Activated naive CD4-positive, alpha-beta T cell treated with anti-CD3 and anti-CD28 coated beads for 36 hours (primary cell): ENCODE measurements at places on chromosomes 2 and 18.

- no peak for DNase-seq
Measured at GRCh38 chr2:68870215-68870614, 982 bp downstream of the BMP10 start.

DNA sequence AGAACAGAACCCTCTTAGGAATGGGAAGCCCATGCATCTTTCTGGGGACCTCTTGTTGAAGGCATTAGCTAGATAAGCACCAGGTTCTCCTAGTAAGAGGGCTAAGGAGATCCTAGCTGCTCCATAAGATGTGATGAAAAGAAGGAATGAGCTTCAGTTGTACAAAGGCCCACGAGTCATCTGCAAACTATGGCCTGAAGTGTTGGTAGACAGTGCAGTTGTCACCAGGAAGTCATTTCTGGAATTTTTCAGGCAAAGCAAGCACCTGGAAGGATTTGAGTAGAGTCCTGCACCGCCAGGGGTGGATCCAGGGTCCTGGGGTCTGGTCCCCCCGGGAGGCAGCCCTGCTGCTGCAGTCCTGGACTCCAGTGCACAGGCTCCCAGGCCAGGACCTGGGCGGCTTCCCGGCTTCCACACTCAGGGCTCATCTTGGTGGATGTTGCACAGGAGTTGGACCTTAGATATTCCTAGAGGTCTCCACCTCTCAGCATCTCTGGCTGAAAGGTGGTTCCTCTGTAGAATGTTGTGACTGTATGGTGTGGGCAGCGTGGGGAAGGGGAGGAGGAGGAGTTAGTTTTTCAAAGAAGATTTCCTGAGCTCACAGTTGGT, 85.3 kb downstream of the LDLRAD4 start:
- DNase-seq: no peak

- no peak for DNase-seq
Measured at GRCh38 chr2:33670392-33670937, 71.4 kb upstream of the FAM98A start.

GRCh38 chr2:25619185-25619584, 54.2 kb downstream of the DTNB start:
- no peak for DNase-seq

DNA sequence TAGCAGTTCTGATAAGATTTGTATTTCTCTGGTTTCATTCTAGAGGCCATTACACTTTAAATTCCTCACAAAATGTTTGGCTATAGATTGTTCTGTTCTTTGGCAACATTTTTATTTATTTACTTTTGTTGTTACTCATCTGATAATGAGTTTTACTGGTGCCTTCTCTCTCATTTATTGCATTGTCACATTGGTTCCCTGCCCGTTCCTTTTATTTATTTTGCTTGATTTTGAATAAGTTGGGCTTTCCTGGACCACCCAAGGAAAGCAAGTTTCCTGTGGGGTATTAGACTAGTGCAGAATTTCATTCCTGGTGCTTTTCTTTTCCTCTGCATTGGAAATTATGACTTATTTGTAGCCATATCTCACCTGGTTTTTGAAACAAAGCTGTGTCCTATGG, 232.0 kb downstream of the SOCS6 start:
- no peak for DNase-seq

DNA sequence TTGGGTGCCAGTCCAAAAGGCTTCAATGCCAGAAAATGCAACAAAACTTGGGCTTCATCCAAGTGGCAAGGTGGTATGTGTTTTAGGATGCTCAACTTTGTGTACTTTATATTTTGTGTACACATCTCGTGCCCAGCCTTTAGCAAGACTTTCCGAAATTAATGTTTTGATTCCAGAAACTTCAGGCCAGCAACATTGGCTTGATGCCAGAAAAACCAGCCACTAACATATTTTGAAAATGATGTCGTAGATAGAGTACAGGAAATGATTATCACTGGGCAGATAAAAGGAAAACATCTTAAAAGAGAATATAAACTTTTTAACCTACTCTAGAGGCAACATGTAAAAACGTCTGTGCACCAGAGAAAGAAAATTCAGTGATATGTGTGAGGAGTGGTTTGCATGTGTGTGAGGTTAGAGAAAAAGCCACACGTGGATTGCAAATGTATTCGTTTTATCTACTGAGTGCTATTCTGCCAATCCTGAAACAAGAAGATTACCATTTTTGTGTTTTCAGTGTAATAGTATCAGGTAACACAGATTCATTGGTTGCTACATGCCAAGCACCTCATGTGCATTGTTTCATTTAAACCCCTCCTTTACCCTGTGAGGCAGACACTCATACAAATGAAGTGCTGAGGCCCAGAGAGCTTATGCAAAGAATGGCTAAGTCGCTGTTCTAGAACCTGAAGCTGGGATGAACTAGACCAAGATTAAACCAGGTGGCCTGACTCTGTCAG, 264.8 kb downstream of the C1D start:
- DNase-seq: no peak

DNA sequence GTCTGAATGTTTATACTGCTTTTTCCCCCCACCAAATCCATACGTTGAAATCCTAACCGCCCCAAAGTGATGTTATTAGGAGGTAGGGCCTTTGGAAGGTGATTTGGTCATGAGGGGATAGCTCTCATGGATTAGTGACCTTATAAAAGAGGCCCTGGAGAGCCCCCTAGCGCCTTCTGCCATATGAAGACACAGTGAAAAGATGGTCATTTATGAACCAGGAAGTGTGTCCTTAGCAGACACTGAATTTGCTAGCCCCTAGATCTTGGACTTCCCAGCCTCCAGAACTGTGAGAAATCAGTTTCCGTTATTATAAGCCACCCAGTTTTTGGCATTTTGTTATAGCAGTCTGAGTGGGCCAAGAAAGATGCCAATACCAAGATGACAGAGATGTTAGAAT, 7.2 kb upstream of the TSN start:
- peak; percentile 31 for DNase-seq

DNA sequence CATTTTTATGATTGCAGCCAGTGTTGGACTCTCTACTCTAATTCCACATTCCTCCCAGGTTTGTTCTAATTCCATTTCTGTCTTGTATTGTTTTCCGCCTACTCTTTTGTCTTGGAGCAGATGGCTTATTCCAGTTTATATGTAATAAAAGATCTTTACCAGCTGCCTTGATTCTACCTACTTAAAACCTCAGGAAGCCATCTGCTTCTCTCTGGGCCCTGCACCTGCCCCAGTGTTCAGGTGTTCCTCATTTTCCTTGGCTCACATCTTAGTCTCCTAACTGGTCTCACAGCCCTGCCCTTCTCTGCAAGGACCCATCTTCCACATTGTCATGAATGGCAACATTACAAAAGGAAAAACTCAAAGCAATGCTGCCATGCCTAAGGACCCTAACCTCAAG, 21.0 kb upstream of the IL37 start:
- DNase-seq: no peak

GRCh38 chr2:120927265-120927628, 191.6 kb downstream of the GLI2 start:
- no peak for DNase-seq

- DNase-seq: no peak
Measured at GRCh38 chr18:24006712-24007313, 7.7 kb upstream of the TTC39C start.

DNA sequence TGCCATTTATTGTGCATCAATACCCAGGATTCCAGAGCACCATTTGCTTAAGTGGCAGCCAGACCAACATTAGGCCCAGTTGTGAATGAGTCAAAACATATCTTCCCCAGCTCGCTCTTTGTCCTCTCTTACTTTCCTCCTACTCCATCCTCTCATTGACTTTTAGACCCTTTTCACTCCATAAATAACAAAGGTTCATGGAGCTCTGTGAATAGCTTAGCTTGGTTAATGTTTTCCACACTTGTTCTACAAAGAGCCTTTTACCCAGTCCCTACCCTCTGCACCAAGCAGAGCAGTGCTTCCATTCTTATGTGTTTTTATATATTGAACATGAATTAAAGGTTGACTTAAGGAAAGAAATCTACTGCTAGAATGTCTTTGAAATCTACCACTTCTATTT, 625.8 kb upstream of the FANCL start:
- DNase-seq: no peak

GRCh38 chr2:175147186-175147585, 20.8 kb downstream of the ATF2 start:
- no peak for DNase-seq

GRCh38 chr18:9537677-9538076, 62.4 kb downstream of the RALBP1 start:
- DNase-seq: no peak

GRCh38 chr2:234994438-234995321, 42.9 kb downstream of the SH3BP4 start:
- no peak for DNase-seq

DNA sequence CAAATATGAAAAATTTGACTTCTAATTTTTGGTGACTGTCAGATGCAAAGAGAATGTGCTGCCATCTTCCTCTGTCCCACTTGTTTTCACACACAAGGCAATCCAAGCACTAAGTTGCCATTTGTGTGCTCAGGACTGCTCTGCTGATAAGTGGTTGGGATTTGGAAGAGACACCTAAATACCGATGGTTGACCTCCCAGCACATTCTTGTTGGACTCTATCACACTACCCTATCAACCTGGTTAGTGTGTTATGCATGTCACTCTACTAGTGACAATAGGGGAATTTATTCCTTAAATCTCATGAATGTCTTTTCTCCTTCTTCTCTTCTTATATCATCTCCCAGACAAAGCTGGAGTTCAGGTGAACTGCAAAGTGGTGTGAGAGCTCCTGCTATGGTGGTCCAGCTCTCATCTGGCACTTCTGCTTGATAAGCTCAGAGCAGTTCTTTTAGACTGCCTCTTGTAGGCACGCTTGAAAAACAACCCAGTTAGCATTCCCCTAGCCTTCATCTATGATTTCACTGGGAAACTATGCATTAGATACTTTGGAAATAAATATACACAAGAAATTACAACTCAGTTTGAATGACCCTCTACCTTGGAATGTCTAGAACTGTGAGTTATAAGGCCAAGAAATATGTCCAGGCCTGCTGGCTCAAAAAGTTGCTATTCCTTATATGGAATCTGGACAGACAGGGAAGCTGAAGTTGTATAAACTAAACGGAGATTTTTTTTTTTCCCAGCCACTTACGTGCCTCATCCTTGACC, 404.8 kb downstream of the MEIS1 start:
- no peak for DNase-seq

GRCh38 chr2:3575534-3576262, 638 bp downstream of the RPS7 start:
- DNase-seq: peak; percentile 27

- DNase-seq: no peak
Measured at GRCh38 chr2:105384861-105385260, 14.0 kb downstream of the FHL2 start.

DNA sequence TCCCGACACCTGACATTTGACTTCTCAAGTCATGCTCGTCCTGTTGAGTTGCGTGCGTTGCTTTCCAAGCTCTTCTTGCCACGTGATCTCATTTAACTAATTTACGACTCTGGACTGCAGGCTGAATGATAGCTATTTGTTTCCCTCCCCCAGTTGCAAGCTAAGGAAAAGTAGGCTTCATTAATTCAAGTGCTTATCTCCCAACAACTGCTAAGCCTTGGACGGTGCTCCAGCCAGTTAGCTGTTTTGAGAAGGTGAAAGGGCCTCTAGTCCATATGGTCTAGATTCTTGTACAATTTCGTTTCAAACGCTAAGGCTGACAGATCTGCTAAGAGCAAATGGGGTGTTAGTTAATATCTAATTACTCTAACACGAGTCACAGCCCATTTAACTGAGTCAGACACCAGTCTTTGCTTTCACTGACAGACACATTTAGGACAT, 21.1 kb downstream of the GPR45 start:
- DNase-seq: no peak

DNA sequence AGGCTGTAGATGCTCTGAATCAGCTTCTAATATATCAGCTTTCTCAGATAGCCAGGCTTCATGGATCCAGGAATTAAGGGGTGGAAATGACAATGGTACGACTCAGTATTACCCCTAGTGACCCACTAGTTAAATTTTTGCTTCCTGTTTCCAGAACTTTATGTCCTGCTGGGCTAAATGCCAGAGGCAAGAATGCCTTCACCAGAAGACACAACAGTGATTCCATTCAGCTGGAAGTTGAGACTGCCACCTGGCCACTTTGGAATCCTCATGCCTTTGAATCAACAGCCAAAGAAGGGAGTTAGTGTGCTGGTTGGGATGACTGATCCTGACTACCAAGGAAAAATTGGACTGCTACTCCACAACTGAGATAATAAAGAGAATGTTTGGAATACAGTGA, 239.1 kb downstream of the ASXL3 start:
- DNase-seq: no peak

DNA sequence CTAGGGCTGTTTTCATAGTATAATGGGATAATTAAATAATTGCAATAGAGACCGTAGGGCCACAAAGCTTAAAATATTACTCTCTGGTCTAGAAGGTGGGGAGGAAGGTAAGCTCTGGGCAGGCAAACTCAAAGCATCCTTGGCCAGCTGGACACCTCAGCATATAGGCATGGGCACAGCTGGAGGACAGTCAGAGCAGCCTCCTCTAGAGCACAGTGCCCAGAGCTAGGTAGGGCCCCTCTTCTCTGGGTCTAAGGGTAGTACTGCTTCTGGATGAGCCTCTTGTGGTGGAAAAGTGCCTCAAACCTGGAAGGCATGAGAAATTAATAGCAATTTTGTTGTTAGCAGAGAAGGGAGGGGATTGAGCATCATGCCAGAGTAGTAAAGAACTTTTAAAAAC, 291.3 kb upstream of the FBXO11 start:
- no peak for DNase-seq

DNA sequence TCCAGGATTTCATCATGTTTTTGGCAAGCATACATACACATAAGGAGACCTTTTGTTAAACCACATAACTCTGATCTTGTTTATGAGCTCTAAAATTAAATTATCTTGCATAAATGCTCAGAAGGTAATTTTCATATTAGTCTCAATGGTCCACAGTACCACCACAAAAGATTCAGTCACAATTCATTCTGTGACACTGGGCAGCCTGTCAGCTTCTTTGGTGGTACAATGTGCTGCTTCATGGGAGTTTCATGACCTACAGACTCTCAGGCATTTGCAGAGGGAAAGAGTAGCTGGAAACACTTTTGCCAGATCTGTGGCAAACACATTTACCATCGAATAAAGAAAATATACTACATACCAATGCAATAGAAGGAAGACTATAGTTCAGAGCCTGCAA, 51.3 kb upstream of the ZNF397 start:
- no peak for DNase-seq

- no peak for DNase-seq
Measured at GRCh38 chr2:190417045-190417842, 9.1 kb downstream of the MFSD6 start.

- DNase-seq: no peak
Measured at GRCh38 chr2:201923436-201924328, 110.0 kb upstream of the FZD7 start.

- DNase-seq: no peak
Measured at GRCh38 chr2:3463186-3463835, 56.0 kb downstream of the ADI1 start.

- DNase-seq: no peak
Measured at GRCh38 chr2:198595721-198596120, 791.3 kb downstream of the PLCL1 start.

GRCh38 chr2:16653799-16654198, 11.8 kb downstream of the CYRIA start:
- DNase-seq: no peak

DNA sequence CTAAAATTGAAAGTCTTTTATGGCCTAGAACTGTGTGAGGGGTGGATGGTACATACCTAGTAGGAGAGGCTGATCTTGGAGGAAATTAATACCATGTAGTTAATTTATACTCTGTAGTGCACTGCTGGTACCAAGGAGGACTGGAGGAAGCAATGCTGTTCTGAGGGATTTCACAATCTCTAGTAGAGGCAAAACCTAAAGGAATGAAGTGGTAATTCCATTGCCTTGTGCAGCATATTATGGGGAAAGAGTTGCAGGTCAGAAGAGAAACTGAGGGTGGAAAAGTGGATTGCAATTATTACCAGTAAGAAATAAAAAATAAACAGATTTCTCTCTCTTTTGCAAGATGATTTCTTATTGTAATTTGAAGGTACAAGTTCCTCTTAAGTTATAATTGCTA, 2.2 kb downstream of the ABI2 start:
- no peak for DNase-seq
